ENCODE measurements at places on chromosomes 13 and 19. TPM values are rescaled to one million over a fixed set of nuclear protein-coding genes. Genes with fewer than 3 reads are reported as not detected.

Gene RNF225
- total RNA-seq, result not detected

Gene PPFIA3
- 6.9 TPM for total RNA-seq

Gene RNF17
- not detected for total RNA-seq

Gene RNF113B
- total RNA-seq, result not detected

Gene LACC1
- total RNA-seq, result 2.8 TPM

Gene FAM216B
- total RNA-seq, result not detected

Gene CNMD
- total RNA-seq, result not detected

Gene NLRP4
- total RNA-seq, result 4.7 TPM

Gene ABHD13
- total RNA-seq, result 2.5 TPM

Gene FCGBP
- 0.99 TPM for total RNA-seq

Gene PSG7
- 0.06 TPM for total RNA-seq

Gene BCAM
- 6.2 TPM for total RNA-seq

Gene FXYD7
- total RNA-seq, result not detected

Gene VSIG10L
- 8.5 TPM for total RNA-seq

Gene INSL3
- total RNA-seq, result not detected

Gene TSSK6
- total RNA-seq, result 1.3 TPM

Gene ZNF541
- not detected for total RNA-seq

Gene ICAM4
- not detected for total RNA-seq

Gene LILRB4
- total RNA-seq, result not detected

Gene FGF21
- not detected for total RNA-seq

Gene MCOLN1
- 3.9 TPM for total RNA-seq

Gene SLC10A2
- not detected for total RNA-seq

Gene RNU6-9
- not detected for total RNA-seq

Gene ZNF253
- 2.6 TPM for total RNA-seq

Gene ZNF180
- 7.6 TPM for total RNA-seq

Gene SLC25A41
- not detected for total RNA-seq

Gene ZNF560
- 0.02 TPM for total RNA-seq

Gene CLIP3
- 3.8 TPM for total RNA-seq

Gene LILRA1
- not detected for total RNA-seq

Gene SOX21
- not detected for total RNA-seq

Gene NLRP9
- total RNA-seq, result not detected

Gene TMEM150B
- total RNA-seq, result not detected

Gene LGALS14
- not detected for total RNA-seq

Gene CRX
- not detected for total RNA-seq

Gene GFY
- total RNA-seq, result not detected

Gene CYP2A7
- total RNA-seq, result not detected

Gene SLC5A5
- not detected for total RNA-seq

Gene ZNF134
- total RNA-seq, result 26.1 TPM

Gene TMEM255B
- not detected for total RNA-seq

Gene CGB8
- 1.5 TPM for total RNA-seq

Gene RHPN2
- total RNA-seq, result 14.6 TPM

Gene SHANK1
- 2.2 TPM for total RNA-seq

Gene ITGBL1
- total RNA-seq, result 6.9 TPM

Gene NFIX
- 9.6 TPM for total RNA-seq

Gene CGB1
- total RNA-seq, result 11.4 TPM

Gene UBE2L5
- total RNA-seq, result not detected

Gene CFAP97D2
- not detected for total RNA-seq

Gene GAPDHS
- total RNA-seq, result not detected

Gene OVOL3
- total RNA-seq, result not detected
